ENCODE measurements at places on chromosomes 6 and 20. TPM values are rescaled to one million over a fixed set of nuclear protein-coding genes. Genes with fewer than 3 reads are reported as not detected.
A peak's percentile ranks its signal among the peaks of the same experiment; 100 is the strongest.

GRCh38 chr6:30396833-30397479, 52.0 kb downstream of the RPP21 start:
- DNase-seq, result peak; percentile 60

- DNase-seq, result no peak
Measured at GRCh38 chr6:19444481-19444880, 392.7 kb upstream of the ID4 start.

- peak; percentile 28 for DNase-seq
Measured at GRCh38 chr6:7107578-7108195, at the start of gene RREB1. TSS of gene RREB1 (plus strand) at chr6:7107961. CDS start at chr6:7181912, 73,951 bp downstream.

The PIM1 gene
- 17.8 TPM for total RNA-seq

The DZANK1 gene
- total RNA-seq, result 1.6 TPM

- no peak for DNase-seq
Measured at GRCh38 chr6:36928547-36928918, 26.0 kb upstream of the PI16 start.

The NHLRC1 gene
- 0.82 TPM for total RNA-seq

All from NCI-H460 (cell line).